Upper lobe of right lung (tissue), 1 donor: ENCODE measurements at places on chromosomes 7 and 10.
A peak's percentile ranks its signal among the peaks of the same experiment; 100 is the strongest.

DNA sequence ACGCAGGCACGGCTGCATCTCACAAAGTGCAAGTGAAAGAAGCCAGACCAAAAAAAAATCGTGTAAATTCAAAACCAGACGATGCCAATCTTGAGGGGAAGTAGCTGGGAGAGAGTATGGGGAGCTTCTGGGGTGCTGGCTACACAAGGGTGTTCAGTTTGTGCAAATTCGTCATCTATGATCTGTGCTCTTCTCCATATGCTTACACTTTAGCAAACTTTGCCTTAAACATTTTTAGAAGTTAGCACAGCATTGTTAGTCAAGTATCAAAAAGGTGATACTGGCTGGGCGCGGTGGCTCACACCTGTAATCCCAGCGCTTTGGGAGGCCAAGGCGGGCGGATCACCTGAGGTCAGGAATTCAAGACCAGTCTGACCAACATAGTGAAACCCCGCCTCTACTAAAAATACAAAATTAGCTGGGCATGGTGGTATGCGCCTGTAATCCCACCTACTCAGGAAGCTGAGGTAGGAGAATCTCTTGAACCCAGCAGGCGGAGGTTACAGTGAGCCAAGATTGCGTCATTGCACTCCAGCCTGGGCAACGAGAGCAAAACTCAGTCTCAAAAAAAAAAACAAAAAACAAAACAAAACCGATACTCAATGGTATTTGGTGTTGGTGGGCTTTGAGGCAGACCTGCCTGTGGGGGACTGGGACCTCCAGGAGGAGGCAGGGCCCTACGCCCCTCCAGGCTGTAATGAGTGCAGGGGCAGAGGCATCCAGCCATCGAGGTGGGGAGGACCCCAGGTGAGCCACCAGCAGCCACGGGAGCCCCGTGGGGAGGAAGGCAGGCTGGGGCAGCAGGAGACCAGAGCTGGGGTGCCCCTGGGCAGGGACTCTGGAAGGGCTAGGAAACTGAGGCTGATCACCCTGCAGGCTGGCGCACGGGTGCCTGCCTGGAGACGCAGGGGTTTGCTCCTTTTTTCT, 150.0 kb downstream of the PRKAG2 start:
- no peak overlapping the region for H3K4me3 ChIP-seq
- no peaks in the 10 kb centered on the region for H3K36me3 ChIP-seq
- H3K27me3 ChIP-seq = no peaks in the 10 kb centered on the region

DNA sequence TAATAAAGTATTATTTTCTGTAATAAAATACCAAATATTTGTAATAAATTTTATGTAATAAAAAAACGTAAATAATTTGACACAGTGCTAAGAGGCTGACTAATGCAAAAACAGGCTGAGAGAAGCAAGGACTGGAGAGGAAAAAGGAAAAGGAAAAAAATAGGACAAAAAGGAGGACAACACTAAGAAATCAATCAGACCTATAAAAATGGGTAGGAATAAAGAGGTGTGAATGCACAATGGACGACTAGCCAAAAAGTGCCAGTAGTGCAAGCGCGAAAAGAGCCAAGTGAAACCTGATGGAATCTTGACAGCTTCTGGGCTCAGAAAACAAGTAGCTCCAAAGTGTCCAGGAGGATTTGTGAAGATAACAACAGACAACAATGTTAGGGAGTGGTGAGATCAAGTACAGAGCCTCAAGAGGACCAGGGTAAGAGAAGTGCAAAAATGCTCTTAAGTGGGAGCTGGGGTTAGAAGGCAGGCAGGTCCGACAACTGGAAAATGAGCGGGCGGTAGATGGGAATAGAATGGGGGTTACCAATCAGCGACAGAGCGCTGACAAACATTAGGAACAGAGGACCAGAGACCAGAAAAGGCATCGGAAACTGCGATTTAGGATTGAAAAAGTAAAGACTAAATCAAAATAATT, 1.2 kb downstream of the BRAF start:
- H3K4me3 ChIP-seq = peak overlapping the region; percentile 78
- H3K27me3 ChIP-seq = no peaks in the 10 kb centered on the region
- peaks cover 25% of the 10 kb centered on the region for H3K4me1 ChIP-seq
- H3K36me3 ChIP-seq = no peaks in the 10 kb centered on the region

DNA sequence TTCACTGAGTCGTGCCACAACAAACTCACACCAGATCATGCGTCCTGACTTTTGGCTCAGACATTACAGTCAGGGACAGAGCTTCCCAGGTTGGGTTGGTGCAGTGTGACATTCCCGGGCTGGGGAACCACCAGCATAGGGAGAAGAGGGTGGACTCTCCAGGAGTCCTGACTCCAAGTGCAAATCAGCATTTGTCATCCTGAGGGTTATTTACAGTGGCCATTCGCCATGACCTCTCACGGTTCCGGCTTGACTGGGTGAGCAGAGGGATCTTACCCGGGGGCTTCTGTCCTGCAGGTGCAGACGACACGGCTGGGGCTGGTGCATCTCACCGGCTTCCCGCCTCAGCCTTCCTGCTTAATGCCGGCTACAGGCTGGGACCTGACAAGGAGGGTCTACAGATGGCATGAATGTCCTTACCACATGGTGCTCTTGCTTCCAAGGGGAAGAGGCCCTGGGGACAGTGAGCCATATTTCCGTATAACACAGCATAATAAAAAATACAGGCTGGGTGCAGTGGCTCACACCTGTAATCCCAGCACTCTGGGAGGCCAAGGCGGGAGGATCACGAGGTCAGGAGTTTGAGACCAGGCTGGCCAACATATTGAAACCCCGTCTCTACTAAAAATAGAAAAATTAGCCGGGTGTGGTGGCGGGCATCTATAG, 12.5 kb upstream of the INTS1 start:
- no peaks in the 10 kb centered on the region for H3K27me3 ChIP-seq
- DNase-seq = no peak
- no peak overlapping the region for H3K27ac ChIP-seq
- no peaks in the 10 kb centered on the region for H3K36me3 ChIP-seq
- H3K4me3 ChIP-seq = no peak overlapping the region

DNA sequence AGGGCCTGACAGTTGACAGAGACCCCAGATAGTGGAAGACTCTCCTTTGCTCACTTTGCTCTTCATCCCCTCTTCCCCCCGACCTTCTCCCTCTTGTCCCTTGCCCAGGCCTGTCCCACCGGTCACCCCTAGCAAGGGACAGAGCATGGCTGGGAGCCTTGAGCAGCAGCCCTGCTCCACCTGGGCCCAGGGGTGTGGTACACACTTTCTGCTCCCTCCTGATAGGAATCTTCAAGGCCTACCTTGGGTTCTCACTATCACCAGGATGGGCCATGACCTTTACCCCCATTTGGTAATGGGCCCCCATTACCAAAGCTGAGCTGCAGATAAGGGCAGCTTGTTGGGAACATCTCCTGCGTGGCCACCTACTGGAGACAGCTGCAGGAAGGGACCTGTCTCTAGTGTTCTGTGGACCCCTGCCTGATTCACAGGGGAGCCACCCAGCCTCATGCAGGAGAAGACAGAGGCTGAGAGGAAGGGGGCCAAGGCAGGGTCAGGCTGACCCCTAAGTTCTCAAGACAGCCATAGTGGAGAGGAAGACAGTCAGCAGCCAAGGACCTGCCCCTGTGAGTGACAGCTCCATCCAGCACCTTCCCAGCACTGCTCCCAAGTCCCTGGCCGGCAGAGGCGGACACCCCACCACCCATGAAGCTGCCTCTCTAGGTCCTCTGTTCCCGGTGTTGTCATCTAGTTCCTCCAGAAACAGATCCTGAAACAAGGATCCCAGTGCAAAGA, 913 bp upstream of the NPC1L1 start:
- H3K36me3 ChIP-seq = no peaks in the 10 kb centered on the region
- H3K27ac ChIP-seq = no peak overlapping the region
- H3K4me3 ChIP-seq = no peak overlapping the region
- peak; percentile 35 for DNase-seq
- no peaks in the 10 kb centered on the region for H3K4me1 ChIP-seq

DNA sequence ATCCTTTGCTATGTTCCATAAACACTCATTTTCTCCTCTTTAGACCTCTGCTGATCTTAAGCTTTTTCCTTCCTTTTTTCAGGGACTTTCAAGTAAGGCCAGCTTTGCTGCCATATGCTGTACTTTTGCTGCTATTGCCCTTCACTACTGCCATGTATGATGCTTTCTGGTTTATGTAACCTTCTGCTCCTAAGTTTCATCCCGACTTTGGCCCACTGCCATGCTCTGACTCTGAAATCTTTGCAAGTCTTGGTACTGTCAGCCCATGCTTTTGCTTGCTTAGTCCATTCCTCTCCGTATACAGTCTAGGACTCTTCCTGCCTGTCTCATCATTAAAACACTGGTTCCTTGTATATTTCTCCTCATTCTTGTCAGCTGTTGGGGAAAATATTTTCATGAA, 152.4 kb downstream of the RNF133 start:
- no peaks in the 10 kb centered on the region for H3K36me3 ChIP-seq
- H3K27me3 ChIP-seq = no peaks in the 10 kb centered on the region
- no peak overlapping the region for H3K27ac ChIP-seq
- H3K4me1 ChIP-seq = no peaks in the 10 kb centered on the region
- no peak overlapping the region for H3K4me3 ChIP-seq

GRCh38 chr10:119087271-119087882, 6.8 kb upstream of the EIF3A start:
- H3K4me3 ChIP-seq = no peak overlapping the region
- H3K36me3 ChIP-seq = no peaks in the 10 kb centered on the region
- H3K27ac ChIP-seq = no peak overlapping the region

DNA sequence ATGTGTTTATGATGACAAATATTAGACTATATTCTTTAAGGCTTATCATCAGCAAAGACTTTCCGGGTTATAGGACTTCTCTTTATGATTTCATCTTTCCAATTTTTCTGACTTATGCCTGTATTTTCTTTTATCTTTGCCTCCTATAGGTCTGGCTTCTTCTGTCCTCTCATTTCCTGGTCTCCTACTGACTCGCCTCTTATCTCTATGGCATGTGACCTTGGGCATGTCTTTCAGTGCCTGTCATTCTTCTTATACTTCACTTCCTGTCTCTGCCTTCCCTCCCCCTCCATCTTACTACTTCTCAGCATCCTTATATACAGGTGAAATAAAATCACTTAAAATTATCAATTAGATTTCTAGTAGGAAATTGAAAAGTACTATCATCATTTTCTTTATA, 42.2 kb downstream of the PCDH15 start:
- no peak for DNase-seq
- no peaks in the 10 kb centered on the region for H3K4me1 ChIP-seq

DNA sequence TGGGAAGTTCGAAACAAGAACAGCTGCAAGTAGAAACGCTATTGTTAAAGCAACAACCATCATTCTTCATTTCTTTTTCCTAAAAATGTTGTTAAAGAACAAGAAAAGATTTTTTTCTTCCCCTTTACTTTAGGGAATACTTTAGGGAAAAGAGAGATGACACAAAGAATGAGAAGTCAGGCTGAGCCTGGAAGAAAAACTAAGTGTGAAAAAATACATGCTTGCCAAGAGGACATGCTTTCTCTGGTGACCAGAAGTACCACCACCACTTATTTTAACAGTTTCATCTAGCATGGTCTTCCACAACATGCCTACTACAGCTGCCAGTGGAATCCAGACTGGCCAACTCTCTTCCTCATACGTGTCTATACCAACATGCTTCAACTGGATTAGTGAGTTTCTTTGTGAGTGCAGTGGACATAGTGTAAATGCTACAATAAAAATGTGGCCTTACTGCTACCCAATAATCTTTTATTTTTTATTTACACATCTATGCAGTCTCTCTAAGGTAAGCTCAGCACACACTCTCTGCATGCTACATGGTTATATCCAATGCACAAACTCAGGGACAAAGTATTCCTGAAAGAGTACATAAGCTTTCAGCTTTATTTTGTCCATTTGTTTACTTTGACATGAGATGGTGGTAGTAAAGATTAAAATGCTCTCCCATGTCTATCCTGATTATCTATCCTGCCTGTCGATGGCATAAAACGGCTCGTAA, 196.2 kb downstream of the TAX1BP1 start:
- H3K4me1 ChIP-seq = no peaks in the 10 kb centered on the region
- no peak overlapping the region for H3K27ac ChIP-seq
- H3K27me3 ChIP-seq = no peaks in the 10 kb centered on the region

DNA sequence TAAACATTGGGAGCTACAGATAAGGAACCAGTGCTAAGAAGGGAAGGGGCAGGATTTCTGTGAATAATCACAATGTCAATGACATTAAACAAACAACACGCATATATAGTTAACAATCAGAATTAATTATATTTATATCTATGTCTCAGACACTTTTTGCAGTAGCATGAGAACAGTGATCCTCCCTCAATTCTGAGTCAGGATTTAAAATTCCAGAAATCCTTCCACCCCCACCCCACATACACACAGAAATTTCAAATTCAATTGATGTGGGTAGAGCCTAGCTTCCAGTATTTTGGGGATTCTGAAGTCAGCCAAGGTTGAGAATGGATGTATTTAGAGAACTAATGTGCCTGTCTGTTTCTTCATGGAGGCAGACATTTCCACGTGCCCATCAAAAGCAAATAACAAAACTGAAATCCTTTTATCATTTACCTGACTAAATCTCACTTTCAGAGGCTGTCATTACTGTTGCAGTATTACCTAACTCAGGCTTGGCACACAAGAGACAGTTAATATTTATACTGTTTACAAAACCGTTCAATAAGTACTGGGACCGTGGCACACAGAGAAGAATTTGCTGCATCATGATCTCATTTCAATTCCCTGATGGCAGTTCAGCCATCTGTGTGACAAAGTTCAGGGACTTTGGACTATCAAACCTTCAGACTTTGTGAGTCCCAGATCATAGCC, 116.6 kb upstream of the PALS2 start:
- no peak overlapping the region for H3K27ac ChIP-seq
- H3K36me3 ChIP-seq = no peaks in the 10 kb centered on the region
- H3K4me1 ChIP-seq = no peaks in the 10 kb centered on the region
- H3K27me3 ChIP-seq = no peaks in the 10 kb centered on the region
- DNase-seq = no peak

- DNase-seq = no peak
- H3K4me1 ChIP-seq = peaks cover 22% of the 10 kb centered on the region
- no peaks in the 10 kb centered on the region for H3K36me3 ChIP-seq
- H3K4me3 ChIP-seq = no peak overlapping the region
Measured at GRCh38 chr10:60446851-60447250, 57.2 kb upstream of the ANK3 start.

GRCh38 chr10:106436123-106436715, 728.3 kb downstream of the SORCS1 start:
- H3K4me3 ChIP-seq = no peak overlapping the region
- no peak for DNase-seq
- H3K4me1 ChIP-seq = no peaks in the 10 kb centered on the region
- H3K27me3 ChIP-seq = no peaks in the 10 kb centered on the region
- no peaks in the 10 kb centered on the region for H3K36me3 ChIP-seq

DNA sequence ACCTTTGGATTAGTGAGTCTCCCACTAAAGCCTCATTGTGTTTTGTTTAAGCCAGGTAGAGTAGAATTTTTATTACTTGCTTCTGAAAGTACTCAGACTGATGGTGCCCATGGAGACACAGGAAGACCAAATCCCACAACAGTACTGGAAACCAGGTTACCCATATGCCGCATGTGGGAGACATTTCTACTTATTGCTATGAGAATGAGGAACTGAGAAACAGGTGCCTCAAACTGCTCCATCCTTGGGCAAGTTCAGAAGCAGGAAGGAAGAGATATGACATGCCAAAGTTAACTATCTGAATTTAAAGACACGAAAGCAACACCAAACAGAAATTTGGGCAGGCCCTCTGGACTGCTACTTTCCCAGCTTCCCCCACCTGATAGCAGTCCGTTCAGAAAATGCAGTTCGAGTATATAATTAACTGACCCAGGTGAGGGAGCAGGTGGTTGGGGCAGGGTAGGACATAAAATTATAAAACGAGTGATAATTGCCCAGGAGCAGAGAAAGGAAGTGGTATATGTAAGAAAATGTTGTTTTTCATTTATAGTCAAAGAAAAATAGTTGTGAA, 382.3 kb upstream of the MTPN start:
- no peak overlapping the region for H3K4me3 ChIP-seq
- no peaks in the 10 kb centered on the region for H3K36me3 ChIP-seq
- H3K27me3 ChIP-seq = no peaks in the 10 kb centered on the region
- H3K4me1 ChIP-seq = no peaks in the 10 kb centered on the region
